ENCODE measurements at places on chromosomes 6 and 20. TPM values are rescaled to one million over a fixed set of nuclear protein-coding genes. Genes with fewer than 3 reads are reported as not detected.

DNA sequence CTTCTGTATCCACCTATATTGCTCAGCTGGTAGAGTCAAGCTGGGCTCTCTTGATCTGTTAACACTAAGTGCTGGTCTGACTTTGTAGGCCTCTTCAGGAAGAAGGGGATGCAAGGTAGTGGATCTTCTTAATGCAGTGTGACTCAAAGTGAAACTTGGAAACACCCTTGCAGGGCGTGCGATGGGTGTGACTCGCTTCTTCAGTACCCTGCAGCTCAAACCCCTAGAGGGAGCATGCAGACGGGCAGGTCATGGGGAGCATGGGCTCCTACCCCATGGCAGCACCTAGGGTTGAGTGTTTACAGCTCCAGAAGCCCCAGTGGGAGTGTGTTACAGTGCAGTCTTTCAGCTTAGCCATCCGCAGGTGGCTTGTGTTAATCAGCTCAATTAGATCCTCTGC is 757 bp upstream of the SAMD3 start:
- DNase-seq, result peak; percentile 26

- peak; percentile 85 for DNase-seq
Measured at GRCh38 chr6:105591053-105591452, 188.2 kb upstream of the PREP start.

- no peak for DNase-seq
Measured at GRCh38 chr6:35049900-35050756, 91.0 kb downstream of the TCP11 start.

GRCh38 chr6:120569714-120570113 is 764.6 kb downstream of the TBC1D32 start:
- DNase-seq, result no peak

Gene GCLC
- 22.9 TPM for total RNA-seq

Gene NMBR
- not detected for total RNA-seq

Gene EYS
- 0.87 TPM for total RNA-seq

Gene UNC5CL
- total RNA-seq, result 0.37 TPM

Gene HLA-DQB2
- total RNA-seq, result not detected

Gene TREML1
- total RNA-seq, result not detected

All from HT1080 (cell line).